ENCODE measurements at places on chromosomes 5 and 9.

GRCh38 chr5:168706655-168707069 is 127.5 kb upstream of the PANK3 start:
- peak; percentile 9 for DNase-seq

DNA sequence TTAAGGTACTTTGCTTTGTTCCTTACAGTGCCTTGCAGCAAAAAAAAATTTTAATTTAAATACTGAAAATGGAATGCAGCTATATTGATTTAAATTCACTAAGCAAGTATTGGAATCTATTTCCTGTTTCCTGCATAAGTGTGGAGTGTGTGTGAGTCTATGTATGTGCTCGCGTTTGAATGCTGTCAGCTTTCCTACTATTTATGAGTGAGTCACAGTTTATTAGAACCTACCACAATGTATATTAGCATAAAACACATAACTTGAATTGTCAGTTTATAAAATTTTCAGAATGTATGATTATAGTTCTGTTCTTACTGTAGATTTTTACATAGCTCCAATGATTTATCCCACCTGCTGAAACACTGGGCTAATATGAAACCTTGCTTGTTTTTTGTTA is 302.1 kb downstream of the NR2F1-AS1 start:
- DNase-seq, result peak; percentile 73

DNA sequence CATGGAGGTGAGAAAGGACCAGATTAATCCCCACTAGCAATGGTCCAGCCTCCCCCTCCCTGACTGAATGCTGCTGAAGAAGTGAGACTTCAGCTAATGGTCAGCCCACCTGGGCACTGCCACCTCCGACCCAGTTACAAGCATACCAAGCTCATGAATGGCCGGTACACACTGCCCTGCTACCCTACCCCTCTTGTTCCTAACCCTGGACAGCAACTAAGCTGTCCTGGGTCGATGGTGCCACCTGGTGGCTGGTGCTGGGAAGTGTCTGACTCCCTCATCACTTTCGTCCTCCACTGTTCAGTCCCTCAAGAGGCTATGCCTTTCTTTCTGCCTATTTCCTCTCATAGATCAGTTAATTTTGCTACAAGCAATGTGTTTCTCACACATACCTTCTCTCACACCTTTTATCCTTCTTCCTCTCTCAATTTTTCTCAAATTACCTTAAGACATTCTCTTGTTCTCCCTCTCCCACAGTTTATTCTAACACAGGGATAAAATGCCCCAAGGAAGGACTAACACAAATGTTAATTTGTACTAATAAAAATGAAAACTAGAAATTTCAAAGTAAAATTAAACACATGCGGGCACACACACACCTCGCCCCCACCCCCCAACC is 42.4 kb downstream of the PAX5 start:
- peak; percentile 16 for DNase-seq

DNA sequence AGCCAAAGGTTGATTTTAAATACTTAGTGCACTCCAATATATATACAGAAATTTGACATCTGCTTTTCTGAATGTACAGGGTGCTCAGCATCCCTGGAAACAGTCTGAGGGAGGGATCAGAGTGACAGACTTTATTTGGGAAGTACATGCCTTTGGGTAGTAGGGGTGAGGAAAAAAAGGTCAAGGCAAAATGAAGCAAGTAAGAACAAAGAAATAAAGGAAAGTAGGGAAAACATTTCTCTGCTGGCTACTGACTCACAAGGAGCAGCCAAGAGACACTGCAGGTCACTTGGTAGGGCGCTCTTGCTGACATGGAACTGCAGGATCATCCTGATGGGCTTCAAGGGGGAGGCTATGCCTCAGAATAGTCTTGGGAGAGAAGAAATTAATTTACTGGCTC is 380.9 kb downstream of the RAB3C start:
- no peak for DNase-seq

GRCh38 chr5:114243281-114243971 is 118.4 kb upstream of the KCNN2 start:
- DNase-seq, result no peak

GRCh38 chr5:179749857-179750508 is 17.4 kb downstream of the MAML1 start:
- DNase-seq, result no peak
